T47D (cell line): ENCODE measurements at places on chromosomes 2 and 18.

DNA sequence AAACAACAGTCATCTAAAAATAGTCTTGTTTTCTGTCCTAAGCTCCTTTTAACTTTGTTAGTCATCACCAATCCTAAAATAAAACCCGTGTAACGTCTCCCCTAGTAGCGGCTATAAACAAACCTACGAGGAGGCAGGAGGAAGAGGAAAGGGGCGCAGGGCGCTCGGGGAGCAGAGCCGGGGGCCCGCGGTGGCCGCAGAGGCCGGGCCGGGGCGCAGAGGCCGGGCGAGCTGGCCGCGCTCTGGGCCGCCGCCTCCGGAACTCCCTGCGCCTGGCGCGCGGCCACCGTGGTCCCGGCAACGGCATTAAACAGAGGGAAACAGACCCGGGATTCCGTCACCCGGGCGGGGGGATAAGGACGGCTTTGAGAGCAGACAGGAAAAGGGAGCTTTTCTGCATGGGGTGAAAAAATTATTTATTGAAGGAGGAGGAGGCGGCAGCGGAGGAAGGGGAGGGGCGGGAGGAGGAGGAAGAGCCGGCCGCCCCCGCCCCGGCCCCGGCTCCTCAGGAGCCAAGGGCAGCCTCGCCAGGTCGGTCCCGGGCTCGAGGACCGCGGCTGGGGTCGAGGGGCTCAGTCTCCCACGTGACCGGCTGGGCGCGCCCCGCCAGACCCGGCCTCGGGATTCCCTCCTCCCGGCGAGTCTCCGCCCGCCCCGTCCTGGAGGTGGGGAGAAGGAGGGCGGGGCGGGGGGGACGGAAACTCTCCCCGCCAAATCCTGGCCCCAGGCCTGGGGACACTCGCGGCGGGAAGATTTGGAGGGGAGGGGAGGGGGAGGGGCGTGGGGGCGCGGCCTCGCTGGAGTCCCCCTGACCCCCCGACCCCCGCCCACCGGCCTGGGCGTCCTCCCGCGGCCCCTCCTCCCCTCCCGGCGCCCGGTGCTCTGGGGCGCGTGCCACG lies 1.8 kb upstream of the NFATC1 start:
- DNase-seq: peak; percentile 77

DNA sequence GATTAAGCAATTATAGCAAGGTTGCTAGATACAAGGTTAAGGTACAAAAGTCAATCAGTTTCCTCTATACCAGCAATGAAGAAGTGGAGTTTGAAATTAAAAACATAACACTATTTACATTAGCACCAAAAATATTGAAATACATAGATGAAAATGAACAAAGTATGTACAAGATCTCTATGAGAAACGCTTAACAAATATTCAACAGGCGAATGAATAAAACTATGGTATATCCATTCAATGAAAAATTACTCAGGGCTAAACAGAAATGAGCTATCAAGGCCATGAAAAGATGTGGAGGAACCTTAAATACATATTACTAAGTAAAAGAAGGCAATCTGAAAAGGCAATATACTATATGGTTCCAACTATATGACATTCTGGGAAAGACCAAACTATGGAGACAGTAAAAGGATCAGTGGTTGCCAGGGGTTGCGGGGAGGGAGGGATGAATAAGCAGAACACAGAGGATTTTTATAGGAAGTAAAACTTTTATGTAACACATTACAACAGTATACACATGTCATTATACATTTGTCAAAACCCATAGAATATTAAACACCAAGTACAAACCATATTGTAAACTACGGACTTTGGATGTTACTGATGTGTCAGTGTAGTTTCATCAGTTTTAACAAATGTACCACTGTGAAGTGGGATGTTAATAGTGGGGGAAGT lies 62.1 kb downstream of the RMDN2 start:
- no peak for DNase-seq

DNA sequence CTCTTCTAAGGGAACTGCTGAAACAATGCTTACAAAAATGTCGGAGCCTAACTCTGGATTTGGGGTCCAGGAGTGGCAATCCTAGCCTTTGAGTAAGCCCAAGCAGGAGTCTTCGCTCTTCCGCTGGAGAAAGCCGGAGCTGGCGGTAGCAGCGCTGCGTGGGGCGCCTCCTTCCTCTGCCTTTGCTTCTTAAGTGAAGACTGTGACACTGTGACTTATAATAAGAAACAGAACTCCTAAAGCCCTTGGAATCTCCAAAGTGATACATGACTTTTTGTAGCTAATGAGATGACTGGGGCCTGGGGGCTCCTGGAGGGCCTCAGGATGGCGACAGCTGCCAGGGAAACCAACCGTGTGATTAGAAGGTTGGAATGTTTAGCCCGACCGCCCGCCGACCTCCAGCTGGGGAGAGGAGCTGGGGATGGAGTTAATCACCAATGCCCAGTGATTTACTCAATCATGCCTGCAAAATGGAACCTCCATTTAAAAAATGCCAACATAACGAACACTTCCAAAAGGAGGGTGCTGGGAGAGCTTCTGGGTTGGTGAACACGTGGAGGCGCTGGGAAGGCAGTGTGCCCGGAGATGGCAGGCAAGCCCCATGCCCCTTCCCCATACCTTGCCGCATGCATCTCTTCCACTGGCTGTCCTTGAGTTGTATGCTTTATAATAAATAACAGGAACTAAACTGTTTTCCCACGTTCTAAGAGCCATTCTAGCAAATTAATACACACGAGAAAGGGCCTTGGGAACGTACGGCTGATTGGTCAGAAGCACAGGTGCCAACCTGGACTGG lies 29.0 kb upstream of the MAL start:
- no peak for DNase-seq

DNA sequence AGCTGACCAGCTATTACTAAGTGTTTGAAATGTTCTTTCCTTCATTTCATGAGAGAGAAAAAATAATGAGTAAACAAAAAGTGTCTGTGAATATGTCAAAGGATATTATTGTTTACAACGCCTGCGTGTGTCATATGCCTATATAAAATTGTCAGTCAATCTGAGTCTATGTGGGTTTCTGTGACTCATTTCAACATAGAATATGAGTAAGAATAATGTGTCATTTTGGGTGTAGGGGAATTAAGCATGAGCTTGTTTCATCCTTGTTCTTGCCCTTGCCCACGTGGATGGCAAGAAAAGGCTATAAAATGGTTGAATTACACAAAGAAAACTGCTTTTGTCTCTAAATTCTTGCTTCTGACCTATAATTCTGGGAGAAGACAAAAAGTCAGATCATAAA lies 466.0 kb downstream of the PTH2R start:
- no peak for DNase-seq

DNA sequence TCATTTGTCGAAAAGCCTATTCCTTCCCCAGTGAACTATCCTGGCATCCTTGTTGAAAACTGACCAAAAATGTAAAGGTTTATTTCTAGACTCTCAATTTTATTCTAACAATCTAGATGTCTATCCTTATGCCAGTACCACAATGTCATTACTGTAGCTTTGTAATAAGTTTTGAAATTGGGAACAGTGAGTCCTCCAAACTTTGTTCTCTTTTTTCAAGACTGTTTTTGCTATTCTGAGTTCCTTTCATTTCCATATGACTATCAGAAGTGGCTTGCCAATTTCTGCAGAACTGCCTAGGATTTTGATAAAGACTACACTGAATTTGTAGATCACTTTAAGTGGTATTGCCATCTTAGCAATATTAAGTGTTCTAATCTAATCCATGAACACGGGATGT lies 9.7 kb downstream of the STARD7 start:
- DNase-seq: no peak

DNA sequence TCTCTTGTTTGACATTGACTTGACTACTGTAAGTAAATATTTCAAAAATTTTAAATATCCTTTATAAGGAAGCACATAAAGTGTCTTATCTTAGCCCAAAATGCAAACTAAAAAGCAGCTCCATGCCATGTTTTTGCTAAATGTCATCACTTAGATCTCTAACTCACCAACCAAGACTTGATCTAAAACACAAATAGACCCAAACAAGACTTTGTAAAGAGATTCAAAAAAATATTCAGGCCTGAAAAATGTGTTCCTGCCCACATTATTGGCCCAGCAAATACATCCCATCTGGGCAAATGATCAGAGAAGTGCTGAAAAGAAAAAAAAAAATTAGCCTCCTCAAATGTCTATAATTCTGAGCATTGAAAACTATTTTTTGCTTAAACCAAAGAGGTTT lies 187.6 kb downstream of the MREG start:
- no peak for DNase-seq

- DNase-seq: peak; percentile 1
Observed at GRCh38 chr2:25537526-25537925, 135.9 kb downstream of the DTNB start.

- DNase-seq: no peak
Observed at GRCh38 chr2:39717067-39717466, 51.4 kb downstream of the TMEM178A start.

DNA sequence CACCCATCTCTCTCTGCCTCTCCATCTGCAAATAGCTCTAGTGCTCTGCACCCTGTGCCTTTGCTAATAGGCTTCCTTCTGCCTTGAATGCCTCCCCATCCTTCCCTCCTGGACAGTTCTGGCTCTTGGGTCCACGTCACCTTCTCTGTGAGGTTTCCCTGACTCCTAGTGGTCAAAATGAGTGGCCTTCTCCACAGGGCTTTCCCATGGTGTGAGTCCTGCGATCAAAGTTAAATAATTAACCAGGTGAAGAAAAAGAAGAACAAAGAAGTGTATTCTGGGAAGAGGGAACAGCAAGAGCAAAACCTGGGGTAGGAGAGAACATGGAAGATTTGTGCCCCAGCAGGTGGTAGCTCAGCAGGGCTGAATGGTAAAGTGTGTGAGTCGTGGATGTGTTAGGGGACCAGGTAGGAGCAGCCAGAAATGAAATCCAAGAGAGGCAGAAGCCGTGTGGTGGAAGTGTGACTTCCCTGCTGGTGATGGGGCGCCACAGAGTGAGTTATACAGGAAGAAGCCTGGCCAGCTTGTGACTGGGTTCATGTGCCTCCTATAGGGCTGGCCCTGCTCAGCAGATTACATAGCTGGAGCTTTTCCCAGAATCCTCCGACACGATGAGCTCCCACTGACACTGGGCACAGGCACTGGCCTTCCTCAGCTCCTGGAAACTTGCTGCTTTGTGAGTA lies 93.8 kb upstream of the LDAH start:
- DNase-seq: peak; percentile 51

DNA sequence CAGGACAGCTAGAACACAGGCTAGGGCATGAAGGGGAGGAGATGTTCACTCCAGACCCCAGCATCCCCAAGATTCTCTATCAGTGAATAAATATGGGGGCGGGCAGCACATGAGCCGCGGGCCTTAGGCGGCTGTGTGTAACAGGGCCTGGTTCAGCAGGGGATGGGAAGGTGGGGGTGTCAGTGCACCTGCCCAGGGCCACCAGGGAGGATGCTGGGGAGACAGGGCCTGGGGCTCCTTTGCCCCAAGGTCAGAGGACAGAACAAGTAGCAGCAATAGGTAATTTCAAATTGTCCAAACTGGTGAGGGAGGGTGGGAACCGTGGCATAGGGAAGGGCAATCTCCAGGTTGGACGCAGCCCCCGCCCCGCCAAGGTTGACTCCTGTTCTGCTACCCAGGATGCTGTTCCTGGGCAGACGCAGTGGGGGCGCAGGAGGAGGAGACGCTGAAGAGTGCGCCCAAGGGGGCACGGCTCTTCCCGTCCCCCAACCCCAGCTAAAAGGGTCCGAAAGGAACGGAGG lies 16.2 kb downstream of the CYP26B1 start:
- no peak for DNase-seq

DNA sequence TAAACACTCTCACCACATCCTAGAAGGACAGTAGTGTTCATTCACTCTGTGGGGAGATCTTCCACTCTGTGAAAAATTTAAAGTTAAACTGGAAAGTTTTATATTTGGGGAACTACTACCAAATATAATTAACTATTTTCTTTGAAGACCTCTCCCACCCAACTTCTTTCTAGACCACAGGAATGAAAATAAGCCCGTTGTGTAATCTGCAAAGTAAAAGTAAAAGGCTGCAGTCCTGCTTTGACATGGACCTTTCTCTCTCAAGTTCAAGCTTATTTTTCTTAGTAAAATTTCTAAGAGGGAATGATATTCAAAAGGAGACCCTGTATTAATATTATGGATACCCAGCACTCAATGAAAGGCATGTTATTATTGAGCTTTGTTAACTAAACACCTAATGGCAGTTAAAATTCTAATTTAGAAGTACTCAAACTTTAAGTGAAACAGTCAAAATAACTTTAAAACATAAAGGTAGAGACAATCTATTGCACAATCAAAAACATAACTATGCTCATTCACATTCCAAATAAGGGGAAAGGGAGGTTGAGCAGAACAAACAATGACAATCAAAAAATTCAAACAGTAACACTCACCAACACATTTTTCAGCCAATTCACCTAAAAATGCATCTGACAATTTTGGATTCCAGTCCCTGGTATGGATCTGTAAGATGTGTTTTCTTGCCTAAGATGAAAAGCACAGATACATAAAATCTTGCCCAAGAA lies 98.5 kb downstream of the ATAD2B start:
- no peak for DNase-seq

- DNase-seq: no peak
Observed at GRCh38 chr2:24049485-24050021, at the start of gene FKBP1B. FKBP1B (plus strand) TSS chr2:24049741; CDS start chr2:24049850, 109 bp downstream.

DNA sequence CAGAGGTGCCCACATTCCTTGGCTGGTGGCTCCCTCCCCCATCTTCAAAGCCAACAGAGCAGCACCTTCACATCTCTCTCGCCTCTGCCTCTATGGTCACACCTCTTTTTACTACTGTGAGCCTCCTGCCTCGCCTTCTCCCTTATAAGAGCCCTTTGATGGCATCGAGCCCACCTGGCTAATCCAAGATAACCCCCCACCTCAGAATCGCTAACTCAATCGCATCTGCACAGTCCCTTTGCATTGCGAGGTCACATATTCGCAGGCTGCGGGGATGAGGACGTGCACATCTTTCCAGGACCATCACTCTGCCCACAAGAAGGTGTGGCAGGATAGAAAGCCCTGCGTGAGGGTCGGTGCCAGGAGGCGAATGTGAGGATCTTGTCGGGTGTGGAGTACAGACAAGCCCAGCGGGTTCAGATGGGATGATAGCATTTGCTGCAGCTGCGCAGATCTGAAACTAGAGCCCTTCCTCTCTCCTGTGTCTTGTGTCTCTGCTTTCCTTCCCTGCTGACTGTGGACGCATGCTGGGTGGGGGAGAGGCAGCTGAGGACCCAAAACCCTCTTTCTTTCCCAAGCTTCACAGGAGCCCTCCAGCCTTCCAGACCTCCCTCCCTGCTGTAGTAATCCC lies 148.3 kb upstream of the HDAC4 start:
- no peak for DNase-seq

GRCh38 chr2:139622691-139623090 lies 842.5 kb upstream of the NXPH2 start:
- DNase-seq: no peak

GRCh38 chr2:235502336-235502735 lies 8.5 kb downstream of the AGAP1 start:
- no peak for DNase-seq

DNA sequence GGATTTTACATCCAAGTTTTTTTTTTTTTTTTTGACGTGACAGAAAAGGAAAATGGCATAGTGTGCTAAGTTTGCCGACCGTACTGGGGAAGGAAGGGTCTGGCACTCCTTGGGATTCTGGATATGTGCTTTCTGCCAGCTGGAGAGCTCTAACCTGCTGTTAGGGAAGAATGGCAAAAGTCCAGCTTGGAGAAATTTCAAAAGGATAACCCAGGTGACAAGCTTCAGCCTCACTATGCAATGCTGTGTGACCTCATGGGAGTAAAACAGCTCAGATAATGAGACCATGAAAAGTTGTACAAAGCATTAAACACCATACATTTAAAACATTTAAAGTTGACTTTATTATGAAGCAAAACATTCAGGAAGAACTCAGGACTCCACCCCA lies 10.3 kb upstream of the GPR45 start:
- no peak for DNase-seq
